ENCODE measurements at places on chromosomes 1 and 21. TPM values are rescaled to one million over a fixed set of nuclear protein-coding genes. Genes with fewer than 3 reads are reported as not detected.

The NUDT4B gene
- 18.7 TPM for polyA plus RNA-seq

GRCh38 chr1:37353871-37354270, 120.5 kb upstream of the ZC3H12A start:
- no peak for DNase-seq

DNA sequence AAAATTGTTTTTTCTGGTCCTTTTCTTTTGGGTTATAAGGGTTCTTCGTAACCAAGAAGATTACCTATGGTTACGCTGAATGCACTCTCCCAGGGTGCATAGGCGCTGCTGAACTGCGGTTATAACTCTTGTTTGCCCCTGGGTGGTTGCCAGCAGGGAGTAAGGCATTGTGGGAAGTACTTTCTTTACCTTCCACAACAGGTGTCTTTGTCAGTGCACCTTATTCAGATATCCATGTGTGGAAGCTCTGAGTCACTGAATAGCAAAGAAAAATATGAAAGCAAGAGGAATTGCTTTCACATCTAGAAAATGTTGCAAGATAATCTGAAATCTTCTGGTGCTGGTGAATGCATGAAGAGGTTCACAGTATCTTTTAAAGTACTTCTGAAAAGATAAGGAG, 124.4 kb upstream of the CACYBP start:
- DNase-seq = no peak

DNA sequence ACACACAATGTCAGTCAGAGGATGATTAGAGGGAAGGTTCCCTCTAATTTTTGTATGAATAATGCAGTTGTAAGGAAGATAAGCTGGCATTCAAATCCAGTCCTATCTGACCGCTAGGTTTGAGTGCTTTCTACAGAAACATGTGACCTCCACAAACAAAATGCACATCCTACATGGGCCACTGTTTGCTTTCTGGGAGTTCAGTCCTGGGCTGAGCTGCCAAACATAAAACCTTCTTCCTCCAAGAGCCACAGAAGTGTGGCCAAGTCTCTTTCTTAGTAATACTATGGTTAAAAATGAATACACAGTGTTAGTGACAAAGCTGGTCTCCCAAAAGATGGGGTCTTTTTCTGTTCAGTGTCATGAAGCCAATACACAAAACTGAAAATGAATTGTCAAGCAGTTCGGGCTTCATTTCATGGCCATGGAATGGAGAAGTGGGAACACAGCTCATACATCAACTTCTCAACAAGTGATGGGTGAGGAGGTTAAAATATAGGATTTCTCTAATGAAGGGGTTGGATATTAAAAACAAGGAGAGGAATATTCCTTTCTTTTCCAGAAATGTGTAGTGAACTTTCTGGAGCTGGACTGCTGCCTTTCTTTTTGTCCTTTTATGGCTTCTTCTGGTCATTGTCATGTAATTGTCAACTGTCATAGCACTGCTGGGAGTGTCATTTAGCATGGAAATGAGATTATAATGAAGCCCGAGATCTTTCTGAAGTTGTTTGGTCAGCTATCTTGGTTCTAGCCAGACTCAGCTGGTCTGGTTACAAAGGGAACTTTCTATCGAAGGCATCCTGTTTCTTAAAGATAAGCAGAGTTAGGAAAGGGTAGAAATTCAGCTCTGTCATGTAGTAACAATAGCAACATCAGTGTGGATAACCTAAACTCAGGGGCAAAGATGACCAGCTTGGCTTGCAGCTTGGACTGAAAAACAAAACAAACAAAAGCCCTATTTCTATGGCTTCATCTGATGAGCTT, 135.1 kb downstream of the CHD1L start:
- no peak for DNase-seq

The TPTE gene
- not detected for polyA plus RNA-seq

GRCh38 chr1:102655034-102655433, 453.3 kb downstream of the COL11A1 start:
- no peak for DNase-seq

DNA sequence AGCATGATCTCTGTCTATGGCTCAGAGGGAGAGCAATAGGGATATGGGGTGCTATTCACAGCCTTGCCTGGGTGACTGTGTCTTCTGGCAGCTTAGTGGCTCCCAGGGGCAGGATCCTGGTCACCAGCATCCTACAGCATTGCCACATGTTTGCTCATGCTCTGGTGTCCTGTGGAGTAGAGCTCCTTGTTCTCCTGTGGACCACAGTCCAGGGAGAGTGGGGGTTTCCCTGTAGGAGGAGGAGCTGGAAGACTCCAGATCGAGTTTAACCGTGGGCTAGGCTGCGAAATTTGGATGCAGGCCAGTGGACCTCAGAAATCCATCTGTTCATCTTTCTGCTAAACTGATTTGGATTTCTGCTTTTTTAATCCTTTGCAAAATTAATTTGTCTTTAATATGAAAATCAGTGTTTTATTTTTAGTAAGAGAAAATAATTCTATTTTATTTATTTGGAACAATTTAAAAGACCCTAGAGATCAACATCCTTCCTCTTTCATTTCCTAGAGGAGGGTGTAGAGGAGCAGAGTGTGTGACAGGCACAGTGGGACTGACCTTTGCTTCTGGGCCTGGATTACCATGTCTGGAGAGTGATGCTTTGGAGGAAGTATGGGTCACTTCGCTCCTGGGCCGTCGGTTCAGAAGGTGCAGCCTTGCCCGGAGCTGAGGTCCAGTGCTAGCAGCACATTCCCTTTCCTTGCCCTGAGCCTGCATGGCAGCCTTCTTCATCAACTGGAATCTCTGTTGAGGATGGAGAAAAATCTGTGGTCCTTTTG, 17.4 kb downstream of the ADARB1 start:
- no peak for DNase-seq

The ASPM gene
- 3.7 TPM for polyA plus RNA-seq

GRCh38 chr1:105872817-105873216, 1183.7 kb upstream of the PRMT6 start:
- no peak for DNase-seq

DNA sequence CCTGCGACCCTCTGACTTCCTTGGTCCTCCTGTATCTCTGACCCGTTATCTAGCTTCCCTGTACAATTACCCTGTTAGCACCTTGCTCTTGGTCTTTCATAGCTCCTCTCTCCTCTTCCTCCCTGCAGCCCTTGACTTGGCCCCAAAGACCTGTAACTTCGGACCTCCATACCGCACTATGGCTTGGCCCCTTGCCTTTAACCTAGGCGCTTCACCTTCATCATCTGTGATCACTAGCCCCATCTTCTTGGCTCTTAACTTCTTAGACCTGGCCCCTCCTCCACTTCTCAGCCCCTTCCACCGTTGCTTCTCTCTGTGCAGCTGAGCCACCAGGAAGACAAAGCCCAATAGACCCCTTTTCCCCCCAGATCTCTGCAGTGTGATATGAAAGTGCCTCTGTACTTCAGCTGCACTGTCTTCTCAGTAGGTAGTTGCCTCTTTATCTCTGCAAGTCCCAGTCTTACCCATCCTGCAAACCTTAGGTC, 740 bp downstream of the ZNF691 start:
- no peak for DNase-seq

The TCHHL1 gene
- polyA plus RNA-seq = not detected

The OR10Z1 gene
- polyA plus RNA-seq = not detected

The OR14I1 gene
- polyA plus RNA-seq = not detected

DNA sequence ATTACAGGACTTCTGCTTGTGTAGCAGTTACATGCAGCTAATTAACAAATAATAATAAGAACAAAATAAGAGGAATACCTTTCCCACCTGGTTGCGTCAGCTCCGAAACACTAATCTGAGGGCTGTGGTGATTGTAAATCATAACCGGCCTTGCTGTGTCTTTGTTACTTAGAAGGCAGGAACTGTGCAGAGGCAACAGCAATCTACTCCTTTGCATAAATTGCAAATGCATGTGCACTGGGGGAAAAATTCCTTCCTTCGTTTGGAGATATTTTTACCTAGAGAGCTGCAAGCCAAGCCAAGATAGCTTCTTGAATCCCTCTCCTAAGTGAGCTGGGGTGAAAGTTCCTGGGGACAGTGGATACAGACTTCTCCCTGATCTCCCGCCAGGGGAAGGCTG, 46.0 kb downstream of the NKAIN1 start:
- DNase-seq = no peak

The AIRE gene
- not detected for polyA plus RNA-seq

The NID1 gene
- 137 TPM for polyA plus RNA-seq

GRCh38 chr1:37399205-37399604, 75.2 kb upstream of the ZC3H12A start:
- no peak for DNase-seq

The DONSON gene
- 20.7 TPM for polyA plus RNA-seq

The SH3BP5L gene
- 16.6 TPM for polyA plus RNA-seq

DNA sequence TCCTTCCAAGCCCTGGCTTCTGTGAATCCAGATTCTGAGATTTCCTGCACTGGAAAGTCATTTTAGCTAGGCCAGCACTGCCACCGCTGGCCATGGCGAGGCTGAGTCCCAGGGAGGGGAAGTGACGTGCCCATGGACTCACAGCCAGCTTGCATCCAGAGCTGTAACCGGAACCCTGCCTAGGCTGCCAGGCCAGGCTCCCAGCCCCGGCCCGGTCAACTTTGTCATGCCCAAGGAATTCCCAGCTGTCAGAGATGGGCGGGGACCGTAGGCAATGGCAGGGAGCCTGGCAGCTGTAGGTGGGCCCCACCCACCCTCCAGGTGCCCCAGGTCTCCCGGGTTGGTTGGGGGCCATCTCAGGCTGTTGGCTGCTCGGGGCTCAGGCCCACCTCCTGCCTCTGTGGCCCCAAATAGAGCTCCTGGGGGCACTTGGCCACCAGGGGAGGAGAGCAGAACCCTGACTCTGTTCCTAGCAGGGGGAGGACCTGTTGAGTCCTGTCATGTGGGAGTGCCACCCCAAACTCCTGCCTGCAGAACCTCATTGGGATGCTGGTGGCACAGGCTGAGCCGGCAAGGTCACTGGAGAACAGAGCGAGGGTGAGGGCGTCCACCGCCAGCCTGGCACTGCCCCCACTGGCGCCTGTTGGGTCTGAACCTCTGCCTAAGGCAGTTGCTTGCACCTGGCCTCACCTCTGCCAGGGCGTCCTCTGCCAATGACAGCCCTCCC, 57.8 kb downstream of the FOXO6 start:
- DNase-seq = peak; percentile 65

The F13B gene
- polyA plus RNA-seq = not detected

The PTAFR gene
- polyA plus RNA-seq = 0.12 TPM

- DNase-seq = no peak
Observed at GRCh38 chr1:47238935-47239592, 7.0 kb upstream of the TAL1 start.

The BCL10 gene
- 19.4 TPM for polyA plus RNA-seq

- no peak for DNase-seq
Observed at GRCh38 chr1:248842781-248843331, 4.8 kb downstream of the ZNF672 start.

The LCE1D gene
- not detected for polyA plus RNA-seq

- no peak for DNase-seq
Observed at GRCh38 chr1:4830707-4831106, 176.3 kb downstream of the AJAP1 start.

DNA sequence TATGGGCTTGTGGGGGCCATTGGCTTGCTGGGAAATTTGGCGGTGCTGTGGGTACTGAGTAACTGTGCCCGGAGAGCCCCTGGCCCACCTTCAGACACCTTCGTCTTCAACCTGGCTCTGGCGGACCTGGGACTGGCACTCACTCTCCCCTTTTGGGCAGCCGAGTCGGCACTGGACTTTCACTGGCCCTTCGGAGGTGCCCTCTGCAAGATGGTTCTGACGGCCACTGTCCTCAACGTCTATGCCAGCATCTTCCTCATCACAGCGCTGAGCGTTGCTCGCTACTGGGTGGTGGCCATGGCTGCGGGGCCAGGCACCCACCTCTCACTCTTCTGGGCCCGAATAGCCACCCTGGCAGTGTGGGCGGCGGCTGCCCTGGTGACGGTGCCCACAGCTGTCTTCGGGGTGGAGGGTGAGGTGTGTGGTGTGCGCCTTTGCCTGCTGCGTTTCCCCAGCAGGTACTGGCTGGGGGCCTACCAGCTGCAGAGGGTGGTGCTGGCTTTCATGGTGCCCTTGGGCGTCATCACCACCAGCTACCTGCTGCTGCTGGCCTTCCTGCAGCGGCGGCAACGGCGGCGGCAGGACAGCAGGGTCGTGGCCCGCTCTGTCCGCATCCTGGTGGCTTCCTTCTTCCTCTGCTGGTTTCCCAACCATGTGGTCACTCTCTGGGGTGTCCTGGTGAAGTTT, 550 bp downstream of the RXFP4 start:
- no peak for DNase-seq

The CFHR3 gene
- not detected for polyA plus RNA-seq

DNA sequence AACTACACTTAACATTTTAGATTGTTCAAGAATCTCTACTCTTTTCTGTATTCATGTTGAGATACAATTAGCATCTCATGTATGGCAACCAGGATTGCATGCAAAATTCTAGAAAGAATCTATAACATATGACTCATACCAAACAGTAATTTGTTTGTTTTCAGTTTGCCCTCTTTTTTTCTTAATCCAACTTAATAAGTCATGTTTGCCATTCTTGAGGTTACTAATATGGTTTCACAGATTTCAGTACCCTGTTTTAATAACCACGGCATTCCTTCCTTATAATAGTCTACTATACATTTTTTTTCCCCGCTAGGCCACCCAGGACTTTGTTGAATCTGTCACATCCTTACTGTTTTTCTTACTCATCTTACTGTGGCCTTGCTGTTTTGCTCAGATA, 140.8 kb downstream of the FMN2 start:
- DNase-seq = no peak

DNA sequence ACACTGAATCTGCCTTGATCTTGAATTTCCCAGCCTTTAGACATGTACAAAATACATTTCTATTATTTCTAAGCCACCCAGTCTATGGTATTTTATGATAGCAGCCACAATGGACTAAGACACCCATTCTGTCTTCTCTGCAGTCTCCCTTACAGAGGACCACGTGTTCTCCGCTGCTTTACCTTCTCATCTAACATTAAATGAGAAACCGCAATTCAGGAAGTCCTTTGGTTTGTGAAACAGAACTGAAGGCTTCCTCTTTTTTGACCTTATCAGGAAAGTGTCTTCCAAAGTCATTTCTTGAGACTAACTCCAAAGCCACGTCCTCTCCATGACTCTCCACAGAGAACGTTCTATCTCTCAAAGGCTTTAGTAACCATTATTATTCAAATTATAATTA, 560.1 kb downstream of the OMA1 start:
- DNase-seq = no peak

The RUNX3 gene
- polyA plus RNA-seq = not detected

Data from AG04450 (cell line).